Tibial artery (tissue), 4 donors: ENCODE measurements at places on chromosomes 5 and 9.
A peak's percentile ranks its signal among the peaks of the same experiment; 100 is the strongest.

- no peaks in the 10 kb centered on the region for H3K27me3 ChIP-seq
- no peak for DNase-seq
- no peak overlapping the region for H3K27ac ChIP-seq
- peaks cover 10% of the 10 kb centered on the region for H3K4me1 ChIP-seq
- no peak overlapping the region for H3K4me3 ChIP-seq
Observed at GRCh38 chr5:17340819-17341218, 123.4 kb downstream of the BASP1 start.

GRCh38 chr9:17401858-17402257 is 177.0 kb upstream of the SH3GL2 start:
- no peak overlapping the region for H3K27ac ChIP-seq
- H3K4me1 ChIP-seq: no peaks in the 10 kb centered on the region
- no peak for DNase-seq
- no peaks in the 10 kb centered on the region for H3K27me3 ChIP-seq
- no peak overlapping the region for H3K4me3 ChIP-seq
- peaks cover 14% of the 10 kb centered on the region for H3K36me3 ChIP-seq

DNA sequence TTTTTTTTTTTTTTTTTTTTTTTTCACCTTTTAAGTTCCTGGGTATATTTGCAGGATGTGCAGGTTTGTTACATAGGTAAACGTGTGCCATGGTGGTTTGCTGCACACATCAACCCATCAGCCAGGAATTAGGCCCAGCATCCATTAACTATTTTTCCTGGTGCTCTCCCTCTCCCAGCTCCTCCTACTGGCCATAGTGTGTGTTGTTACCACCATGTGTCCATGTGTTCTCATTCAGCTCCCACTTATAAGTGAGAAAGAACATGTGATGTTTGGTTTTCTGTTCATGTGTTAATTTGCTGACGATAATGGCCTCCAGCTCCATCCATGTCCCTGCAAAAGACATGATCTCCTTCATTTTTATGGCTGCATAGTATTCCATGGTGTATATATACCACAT is 350.5 kb downstream of the MAN2A1 start:
- H3K4me1 ChIP-seq: peaks cover 16% of the 10 kb centered on the region
- no peak overlapping the region for H3K4me3 ChIP-seq
- DNase-seq: no peak
- H3K27ac ChIP-seq: no peak overlapping the region

DNA sequence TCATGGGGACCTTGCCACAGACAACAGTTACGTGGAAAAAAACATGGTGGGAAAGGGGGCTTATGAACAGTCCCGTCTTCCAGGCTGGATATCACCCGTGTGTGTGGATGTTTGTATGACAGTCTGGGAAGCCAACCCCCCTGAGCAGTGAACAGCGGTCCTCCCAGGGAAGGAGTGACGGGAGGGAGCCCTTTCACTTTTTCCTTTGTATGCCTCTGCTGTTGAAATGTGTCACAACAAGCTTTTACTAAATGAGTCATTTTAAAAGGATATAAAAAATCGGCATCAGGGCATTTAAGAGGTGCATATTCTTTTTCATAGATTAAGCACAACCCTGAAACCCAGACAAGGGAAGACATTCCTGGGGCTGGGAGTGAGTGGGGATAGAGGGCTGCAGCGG is 5.1 kb downstream of the MYMK start:
- H3K27ac ChIP-seq: no peak overlapping the region
- H3K27me3 ChIP-seq: peaks cover 52% of the 10 kb centered on the region
- H3K4me3 ChIP-seq: no peak overlapping the region

- no peaks in the 10 kb centered on the region for H3K36me3 ChIP-seq
- peaks cover 91% of the 10 kb centered on the region for H3K4me1 ChIP-seq
- peak overlapping the region; percentile 28 for H3K27ac ChIP-seq
- no peaks in the 10 kb centered on the region for H3K27me3 ChIP-seq
- no peak for DNase-seq
Observed at GRCh38 chr5:158878227-158878626, 221.5 kb downstream of the EBF1 start.

- H3K27ac ChIP-seq: no peak overlapping the region
- no peak for DNase-seq
- no peaks in the 10 kb centered on the region for H3K27me3 ChIP-seq
- H3K4me3 ChIP-seq: no peak overlapping the region
- no peaks in the 10 kb centered on the region for H3K4me1 ChIP-seq
- no peaks in the 10 kb centered on the region for H3K36me3 ChIP-seq
Observed at GRCh38 chr9:119020284-119020683, 349.0 kb downstream of the BRINP1 start.

DNA sequence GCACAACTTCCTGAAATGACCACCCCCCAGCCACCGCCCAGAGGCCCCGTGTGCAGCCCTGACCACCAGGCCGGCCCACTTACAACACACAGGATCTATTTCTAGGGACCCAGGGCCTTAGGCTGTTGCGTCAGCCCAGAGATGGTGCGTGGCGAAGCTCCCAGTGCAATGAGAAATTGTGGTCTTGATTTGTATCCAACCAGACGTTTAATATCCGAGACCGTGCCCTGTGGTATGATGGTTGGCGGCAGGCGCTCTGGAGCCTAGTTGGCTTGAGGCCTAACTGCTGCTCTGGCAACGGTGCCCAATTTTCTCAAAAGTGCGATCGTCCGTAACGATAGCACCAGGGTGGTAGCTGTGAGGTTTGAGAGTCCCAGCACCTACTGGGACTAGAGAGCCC is 32.6 kb upstream of the SLC6A19 start:
- no peak overlapping the region for H3K4me3 ChIP-seq
- DNase-seq: no peak
- no peaks in the 10 kb centered on the region for H3K36me3 ChIP-seq
- no peak overlapping the region for H3K27ac ChIP-seq

DNA sequence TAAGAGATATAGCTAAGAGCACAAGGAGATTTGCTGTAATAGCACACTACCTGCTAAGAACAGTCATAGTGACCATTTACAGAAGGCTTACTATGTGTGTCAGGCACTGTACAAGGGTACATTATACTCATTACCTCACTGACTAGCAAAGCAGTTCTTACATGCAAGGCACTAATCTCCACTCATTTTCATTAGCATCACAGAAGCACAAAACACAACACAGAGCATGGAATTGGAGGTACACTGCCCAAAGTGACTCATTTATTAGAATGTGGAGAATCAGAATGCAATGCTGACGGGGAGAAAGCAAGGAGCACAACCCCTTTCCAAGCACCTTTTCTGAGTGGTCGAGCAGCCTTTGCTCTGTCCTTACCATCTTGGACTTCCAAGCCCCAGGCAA is 169.7 kb downstream of the ENTREP1 start:
- H3K27me3 ChIP-seq: no peaks in the 10 kb centered on the region
- no peak overlapping the region for H3K27ac ChIP-seq
- DNase-seq: no peak
- no peaks in the 10 kb centered on the region for H3K36me3 ChIP-seq

GRCh38 chr5:68265347-68265746 is 49.8 kb downstream of the PIK3R1 start:
- peaks cover 65% of the 10 kb centered on the region for H3K4me1 ChIP-seq
- no peak overlapping the region for H3K4me3 ChIP-seq
- H3K27ac ChIP-seq: peak overlapping the region; percentile 76
- no peaks in the 10 kb centered on the region for H3K36me3 ChIP-seq

DNA sequence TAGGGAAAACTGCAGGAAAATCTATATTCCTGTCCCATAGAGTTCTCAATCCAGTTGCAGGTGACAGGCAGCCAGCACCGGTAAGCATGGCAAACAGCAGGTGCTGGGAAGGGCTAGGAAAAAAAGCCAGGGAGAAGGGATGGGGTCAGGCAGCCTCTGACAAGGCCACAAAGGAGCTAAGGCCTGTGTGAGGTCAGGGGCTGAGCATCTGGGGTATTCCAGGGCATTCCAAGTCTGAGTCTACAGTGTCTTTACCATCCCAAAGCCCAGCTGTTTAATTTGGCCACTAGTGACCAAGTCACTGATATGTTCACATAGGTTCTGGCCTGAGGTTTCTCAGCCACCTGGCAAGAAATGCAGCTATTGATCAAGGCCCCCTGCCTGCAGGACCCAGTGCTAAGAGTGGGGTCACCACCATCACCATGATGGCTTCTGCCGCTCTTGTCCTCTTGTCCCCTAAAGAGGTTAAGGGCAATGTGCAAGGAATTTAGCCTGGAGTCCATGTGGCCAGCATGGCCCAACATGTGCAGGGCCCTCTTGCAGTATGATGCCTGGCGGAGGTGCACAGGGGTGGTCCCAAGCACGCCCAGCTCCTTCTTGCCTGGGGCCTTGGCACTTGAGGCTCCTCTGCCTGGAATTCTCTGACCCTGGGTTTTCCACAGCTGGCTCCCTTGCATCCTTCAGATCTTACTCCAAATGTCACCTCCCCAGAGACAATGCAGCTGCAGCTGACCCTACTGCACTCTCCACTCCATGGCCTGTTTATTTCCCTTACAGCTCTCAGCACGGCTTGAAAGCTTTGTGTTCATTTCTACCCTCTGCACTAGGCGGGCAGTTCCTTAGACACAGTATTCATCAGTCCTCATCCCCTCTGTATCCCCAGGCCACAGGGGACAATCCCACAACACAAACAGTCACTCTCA is 213.1 kb downstream of the MSX2 start:
- H3K4me1 ChIP-seq: no peaks in the 10 kb centered on the region
- no peaks in the 10 kb centered on the region for H3K27me3 ChIP-seq
- no peak overlapping the region for H3K27ac ChIP-seq
- no peak for DNase-seq
- no peaks in the 10 kb centered on the region for H3K36me3 ChIP-seq

- H3K36me3 ChIP-seq: no peaks in the 10 kb centered on the region
- H3K4me3 ChIP-seq: no peak overlapping the region
- no peaks in the 10 kb centered on the region for H3K27me3 ChIP-seq
- H3K4me1 ChIP-seq: no peaks in the 10 kb centered on the region
- DNase-seq: no peak
- H3K27ac ChIP-seq: no peak overlapping the region
Observed at GRCh38 chr9:90840696-90841095, 39.1 kb downstream of the SYK start.

GRCh38 chr5:97554977-97555643 is 372.1 kb upstream of the RIOK2 start:
- H3K4me1 ChIP-seq: no peaks in the 10 kb centered on the region
- H3K27me3 ChIP-seq: no peaks in the 10 kb centered on the region
- no peak overlapping the region for H3K4me3 ChIP-seq
- no peak for DNase-seq
- H3K36me3 ChIP-seq: no peaks in the 10 kb centered on the region

- H3K36me3 ChIP-seq: peaks cover 17% of the 10 kb centered on the region
- H3K4me1 ChIP-seq: no peaks in the 10 kb centered on the region
- H3K4me3 ChIP-seq: no peak overlapping the region
- H3K27me3 ChIP-seq: no peaks in the 10 kb centered on the region
- no peak for DNase-seq
Observed at GRCh38 chr5:88203981-88204750, 64.5 kb downstream of the TMEM161B start.

- H3K4me1 ChIP-seq: peaks cover 11% of the 10 kb centered on the region
- no peaks in the 10 kb centered on the region for H3K27me3 ChIP-seq
- peak; percentile 82 for DNase-seq
Observed at GRCh38 chr9:113468716-113469448, 5.4 kb downstream of the RGS3 start.

DNA sequence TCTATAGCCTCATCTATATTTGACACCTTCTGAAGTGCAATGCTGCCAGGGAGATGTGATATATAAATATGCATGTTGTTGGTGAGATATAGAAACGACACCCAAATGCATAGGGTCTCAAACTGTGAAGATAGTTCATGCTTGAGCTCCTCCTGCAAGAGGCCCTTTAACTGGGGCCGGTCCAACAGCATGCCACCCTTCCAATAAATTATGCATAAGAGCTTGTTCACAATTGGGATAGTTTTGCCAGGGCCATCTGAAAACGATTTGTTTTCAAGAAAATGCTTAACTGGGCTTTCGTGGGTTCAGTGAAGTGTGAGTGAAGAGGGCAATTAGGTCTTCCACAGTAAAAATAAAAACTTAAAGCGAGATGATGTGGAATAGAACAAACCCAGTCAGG is 424.2 kb upstream of the WWC1 start:
- H3K27ac ChIP-seq: no peak overlapping the region
- no peaks in the 10 kb centered on the region for H3K4me1 ChIP-seq
- no peak overlapping the region for H3K4me3 ChIP-seq
- no peaks in the 10 kb centered on the region for H3K27me3 ChIP-seq
- no peak for DNase-seq

DNA sequence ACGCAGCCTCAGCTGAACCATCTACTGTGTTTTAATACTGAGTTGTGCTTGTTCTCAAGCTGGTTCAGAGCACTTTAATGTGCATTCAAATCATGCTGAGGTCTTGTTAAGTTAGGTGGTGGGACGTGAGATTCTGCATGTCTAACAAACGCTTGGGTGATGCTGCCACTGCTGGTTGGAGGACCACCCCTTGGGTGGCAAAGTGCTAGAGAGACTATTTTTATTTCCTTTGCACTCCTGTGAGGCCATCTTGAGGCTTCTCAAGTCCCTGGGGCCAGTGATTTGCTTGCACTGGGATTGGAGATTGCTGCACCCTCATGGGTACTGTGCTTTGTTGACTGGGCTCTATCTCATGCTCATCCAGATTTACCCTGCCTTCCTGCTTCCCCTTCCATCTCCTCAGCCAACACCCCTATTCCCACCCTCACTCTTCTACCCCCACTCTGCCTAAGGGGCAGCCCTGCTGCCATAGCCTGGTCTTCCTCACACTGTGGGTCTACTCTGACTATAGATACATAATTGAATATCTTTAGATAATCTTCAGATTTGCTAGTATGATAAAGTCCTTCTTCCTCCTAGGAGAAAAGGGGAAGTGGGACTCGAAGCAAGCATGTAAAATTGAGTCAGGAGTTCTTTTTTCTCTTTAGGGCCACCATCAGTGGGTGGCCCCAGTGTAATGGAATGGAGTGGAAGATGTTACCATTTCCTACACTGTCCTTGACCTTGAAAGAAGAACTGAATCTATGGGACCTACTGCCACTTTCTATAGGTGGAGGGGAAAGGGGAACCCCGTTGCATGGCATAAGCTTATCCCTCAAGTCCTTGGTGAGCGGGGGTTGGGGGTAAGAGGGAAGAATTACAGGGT is 45.1 kb upstream of the SUB1 start:
- no peaks in the 10 kb centered on the region for H3K4me1 ChIP-seq
- no peak overlapping the region for H3K4me3 ChIP-seq
- no peaks in the 10 kb centered on the region for H3K27me3 ChIP-seq
- H3K27ac ChIP-seq: no peak overlapping the region

- H3K4me3 ChIP-seq: no peak overlapping the region
- no peak for DNase-seq
- peaks cover 11% of the 10 kb centered on the region for H3K36me3 ChIP-seq
- no peaks in the 10 kb centered on the region for H3K27me3 ChIP-seq
- no peak overlapping the region for H3K27ac ChIP-seq
Observed at GRCh38 chr9:116394894-116395698, 241.5 kb downstream of the PAPPA start.

GRCh38 chr9:72588336-72588735 is 66.9 kb downstream of the TMC1 start:
- no peaks in the 10 kb centered on the region for H3K36me3 ChIP-seq
- no peak for DNase-seq
- no peak overlapping the region for H3K27ac ChIP-seq
- H3K4me1 ChIP-seq: peaks cover 14% of the 10 kb centered on the region
- H3K4me3 ChIP-seq: no peak overlapping the region
